ENCODE measurements at places on chromosomes 2 and 18. TPM values are rescaled to one million over a fixed set of nuclear protein-coding genes. Genes with fewer than 3 reads are reported as not detected.
A peak's percentile ranks its signal among the peaks of the same experiment; 100 is the strongest.

Gene CHST9
- total RNA-seq, result not detected

Gene C18orf54
- 8.5 TPM for total RNA-seq

DNA sequence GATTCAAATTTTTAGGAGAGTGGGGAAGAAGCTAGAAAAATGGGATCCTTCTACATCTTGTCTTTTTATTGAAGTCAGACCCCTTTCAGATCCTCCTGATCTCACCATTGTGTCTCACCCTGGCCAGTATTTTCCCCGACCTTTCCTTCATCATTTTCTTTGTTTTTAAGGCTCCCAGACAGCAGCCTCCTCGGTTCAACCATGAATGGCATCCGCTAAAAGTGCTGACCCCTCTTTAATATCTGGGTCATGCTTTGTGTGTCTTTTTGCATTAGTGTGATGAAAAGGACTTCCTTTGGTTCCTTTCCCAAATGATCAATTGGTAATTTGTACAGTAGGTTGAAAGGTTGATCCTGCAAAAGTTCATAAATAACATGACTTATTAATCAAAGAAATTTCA lies 26.7 kb upstream of the THOC1 start:
- no peak for DNase-seq

Gene RSAD2
- total RNA-seq, result 105 TPM

GRCh38 chr18:4806331-4806730 lies 351.2 kb upstream of the DLGAP1 start:
- DNase-seq, result no peak

DNA sequence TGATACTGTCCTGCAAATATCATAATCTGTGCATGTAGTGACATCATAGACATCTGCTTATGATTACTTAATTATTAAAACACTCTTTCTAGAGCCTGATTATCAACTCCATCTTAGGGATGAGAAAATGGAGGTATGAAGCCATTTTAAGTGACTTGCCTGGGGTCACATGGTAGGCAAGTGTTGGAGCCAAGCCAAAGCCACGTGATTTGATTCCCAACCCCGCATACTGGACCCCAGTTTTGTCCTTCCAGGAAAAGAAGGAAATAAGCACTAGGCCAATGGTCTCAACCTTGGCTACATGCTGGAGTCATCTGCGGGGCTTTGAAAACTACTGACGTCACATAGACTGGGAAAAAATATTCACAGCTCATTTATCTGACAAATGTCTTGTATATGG lies 19.6 kb upstream of the SEH1L start:
- no peak for DNase-seq

- no peak for DNase-seq
Measured at GRCh38 chr18:29459972-29460371, 1283.0 kb upstream of the CDH2 start.

GRCh38 chr18:10736984-10737383 lies 211.2 kb downstream of the NAPG start:
- no peak for DNase-seq

DNA sequence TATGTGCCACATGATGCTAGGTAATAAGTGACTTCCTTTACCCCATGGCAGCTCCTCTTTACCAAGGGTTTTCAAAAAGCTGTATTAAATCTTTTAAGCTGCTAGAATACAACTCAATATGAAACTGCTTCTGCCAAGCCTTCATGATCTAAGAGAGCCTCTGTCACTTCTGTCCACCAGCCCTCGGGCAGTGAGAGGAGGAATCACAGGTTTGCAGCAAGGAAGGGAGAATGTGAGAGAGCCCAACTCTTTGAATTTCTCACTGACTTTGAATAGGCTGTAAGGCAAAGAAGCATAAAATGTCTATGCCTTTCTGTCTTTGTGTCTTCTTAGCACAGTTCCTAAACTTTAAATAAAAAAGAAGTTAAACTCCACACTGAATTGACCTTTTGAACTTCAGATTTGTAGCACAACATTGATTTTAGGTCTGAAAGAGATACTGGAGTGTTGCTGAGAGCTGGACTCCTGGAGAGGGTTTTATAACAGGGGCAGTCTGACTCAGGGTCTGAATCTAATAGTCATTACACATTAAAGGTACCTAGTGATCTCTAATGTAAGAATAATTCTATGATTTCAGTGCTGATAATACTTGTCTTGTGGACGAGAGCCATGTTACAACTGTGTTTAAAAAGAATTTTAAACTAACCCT lies 48.1 kb upstream of the SATB2 start:
- DNase-seq, result no peak

GRCh38 chr2:79855264-79856006 lies 342.6 kb downstream of the CTNNA2 start:
- no peak for DNase-seq

Gene NYAP2
- not detected for total RNA-seq

Gene REG1B
- not detected for total RNA-seq

DNA sequence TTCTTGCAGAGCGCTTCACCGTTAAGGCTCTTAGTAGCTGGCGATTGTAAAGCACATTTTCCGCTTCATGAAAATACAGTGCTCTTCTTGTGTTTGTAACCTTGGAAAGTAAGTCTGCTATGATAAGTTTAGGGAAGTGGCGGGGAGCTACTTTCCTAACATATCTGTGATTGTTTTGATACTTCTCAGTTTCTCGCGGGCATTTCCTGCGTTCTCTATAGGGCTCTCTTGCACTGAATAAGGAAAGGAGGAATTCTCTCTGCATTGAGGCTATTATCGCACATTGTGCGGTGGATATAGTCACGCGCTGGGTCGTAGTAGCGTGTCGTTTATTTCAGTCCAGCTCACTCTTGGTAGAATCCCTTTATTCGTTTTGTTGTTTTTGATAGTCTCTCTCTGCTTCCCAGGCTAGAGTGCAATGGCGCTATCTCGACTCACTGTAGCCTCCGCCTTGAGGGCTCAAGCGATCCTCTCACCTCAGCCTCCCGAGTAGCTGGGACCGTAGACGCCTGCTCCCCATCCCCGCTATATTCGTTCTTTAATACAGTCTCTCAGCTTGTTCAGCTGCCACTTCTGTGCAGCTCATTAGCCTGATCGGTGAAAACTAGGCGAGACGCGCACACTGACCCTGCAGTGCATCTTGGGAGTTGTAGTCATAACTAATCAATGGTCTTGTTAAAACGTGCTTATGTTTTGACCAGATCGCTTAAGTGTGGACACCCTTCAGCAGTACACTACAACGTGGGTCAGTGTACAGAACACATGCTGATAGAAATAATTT lies 1.0 kb upstream of the PPP4R3B start:
- peak; percentile 55 for DNase-seq

Gene DYNAP
- total RNA-seq, result not detected

DNA sequence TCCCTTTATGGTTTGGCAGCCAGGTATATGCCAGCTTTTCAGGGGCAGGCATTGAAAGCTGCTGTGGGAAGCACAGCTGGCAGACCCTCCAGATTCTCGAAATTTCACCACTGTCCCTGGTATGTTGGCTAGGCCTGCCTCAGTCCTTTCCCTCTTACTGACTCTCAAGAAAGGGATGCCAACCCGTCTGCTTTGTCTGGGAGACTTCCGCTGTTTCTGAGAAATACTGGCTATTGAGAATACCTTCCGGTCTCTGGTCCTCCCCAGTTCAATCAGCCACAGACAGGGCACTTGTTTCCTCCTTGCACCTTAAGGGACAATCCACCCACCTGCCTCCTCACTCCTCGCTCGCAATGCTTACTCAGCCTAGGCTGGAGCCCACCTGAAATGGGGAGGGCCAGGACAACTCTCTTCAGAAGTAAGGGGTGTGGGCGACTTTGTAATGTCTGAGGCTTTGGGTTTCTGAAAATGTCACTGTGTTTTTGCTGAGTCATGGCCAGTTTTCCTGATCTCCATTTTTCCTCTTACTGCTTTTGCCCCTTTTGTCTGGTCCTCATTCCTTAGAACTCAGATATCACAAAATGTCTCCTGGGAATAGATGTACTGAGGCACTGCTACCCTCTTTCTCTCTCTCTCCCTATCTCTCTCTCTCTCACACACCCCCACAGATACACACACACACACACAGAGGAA lies 571.1 kb downstream of the TNS1 start:
- no peak for DNase-seq

Gene EPB41L3
- 1.9 TPM for total RNA-seq

GRCh38 chr2:216622526-216622925 lies 10.7 kb upstream of the IGFBP2 start:
- DNase-seq, result no peak

- no peak for DNase-seq
Measured at GRCh38 chr18:58367425-58368140, 261.3 kb downstream of the ALPK2 start.

- peak; percentile 29 for DNase-seq
Measured at GRCh38 chr2:240233885-240234502, 93.5 kb upstream of the OTOS start.

DNA sequence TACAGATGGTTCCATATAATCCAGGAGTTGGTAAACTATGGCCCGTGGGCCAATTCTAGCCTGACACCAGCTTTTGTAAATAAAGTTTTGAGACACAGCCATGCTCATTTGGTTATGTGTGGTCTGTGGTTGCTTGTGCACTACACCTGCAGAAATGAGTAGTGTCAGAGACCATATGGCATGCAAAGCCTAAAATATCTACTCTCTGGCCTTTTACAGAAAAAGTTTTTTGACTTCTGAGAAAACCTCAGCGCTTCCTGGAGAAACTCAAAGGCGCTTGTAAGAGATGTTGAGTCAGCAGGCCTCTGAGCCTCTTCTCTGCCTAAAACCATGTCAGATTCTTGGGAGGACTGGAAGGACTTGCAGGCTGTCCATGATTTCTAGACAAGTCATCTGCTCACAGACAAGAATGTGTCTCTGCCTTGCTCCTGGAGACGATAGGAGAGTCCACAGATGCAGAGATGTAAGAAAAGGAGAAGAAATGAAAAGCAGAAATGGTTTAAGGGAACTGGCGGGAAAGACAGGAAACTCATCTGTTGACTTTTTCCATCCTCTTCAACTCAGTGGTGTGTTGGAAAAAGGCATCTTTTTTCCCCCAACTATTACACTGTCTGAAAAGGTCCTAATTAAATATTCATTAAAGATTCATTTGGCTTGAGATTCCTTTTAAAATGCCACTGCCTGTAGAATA lies 5.2 kb downstream of the TTC39C start:
- DNase-seq, result no peak

DNA sequence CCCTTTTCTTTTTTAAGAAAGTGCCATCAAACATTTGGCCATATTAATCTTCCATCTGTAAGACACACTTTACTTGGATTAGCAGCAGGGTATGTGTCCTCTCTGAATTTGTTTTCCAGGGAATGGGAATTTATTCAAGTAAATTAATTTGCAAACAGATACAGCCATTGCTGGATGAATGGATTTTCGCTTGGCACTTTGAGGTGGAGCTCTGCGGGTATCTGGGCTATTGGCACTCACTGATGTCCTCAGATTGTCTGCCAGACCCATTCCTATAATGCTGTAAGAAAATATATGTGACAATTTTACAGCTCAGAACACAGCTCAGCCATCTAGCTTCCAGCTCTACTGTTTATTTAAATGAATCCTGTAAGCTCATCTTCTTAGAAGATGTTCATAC lies 201.2 kb upstream of the CDH20 start:
- no peak for DNase-seq

Gene MPHOSPH10
- 37.2 TPM for total RNA-seq

- DNase-seq, result no peak
Measured at GRCh38 chr2:71559828-71560637, 106.7 kb downstream of the DYSF start.

Gene RIT2
- not detected for total RNA-seq

DNA sequence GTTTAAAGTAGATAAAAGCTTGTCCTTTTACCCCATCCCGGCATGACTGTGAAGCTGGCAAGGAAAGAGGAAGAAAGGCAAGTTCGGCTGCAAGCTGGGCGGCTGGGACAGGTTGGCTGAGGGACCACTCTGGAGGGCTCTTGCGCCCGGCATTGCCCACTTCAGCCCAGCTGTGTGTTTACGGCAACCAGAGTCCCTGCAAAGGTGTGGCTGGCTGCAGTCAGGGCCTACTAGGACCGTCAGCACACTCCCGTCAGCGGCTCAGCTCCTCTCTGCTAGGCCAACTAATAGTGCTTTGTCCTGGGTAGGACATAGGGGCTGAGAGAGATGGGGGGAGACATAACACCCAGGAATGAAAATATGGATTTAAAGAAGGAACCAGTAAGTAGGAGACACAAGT lies 11.7 kb upstream of the SAP130 start:
- no peak for DNase-seq

GRCh38 chr18:78772360-78773302 lies 207.0 kb upstream of the SALL3 start:
- DNase-seq, result no peak

DNA sequence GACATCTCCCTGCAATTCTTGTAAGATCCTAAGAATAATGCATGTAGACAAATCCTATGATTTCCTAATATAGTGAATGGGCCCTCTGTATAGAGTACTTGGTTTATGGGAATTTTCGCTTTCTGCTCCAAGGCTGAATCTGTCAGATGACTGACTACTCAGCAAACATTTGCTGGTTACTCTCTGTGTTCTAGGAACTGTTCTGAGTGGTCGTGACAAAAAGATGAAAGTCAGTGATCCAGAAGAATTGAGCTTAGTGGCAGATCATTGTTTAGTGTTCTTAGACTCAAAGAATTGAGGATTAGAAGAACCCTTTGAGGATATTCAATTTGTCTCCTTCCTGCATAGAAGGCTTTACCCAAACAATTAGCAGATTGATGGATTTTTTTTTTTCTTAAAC lies 10.0 kb downstream of the XRCC5 start:
- no peak for DNase-seq

DNA sequence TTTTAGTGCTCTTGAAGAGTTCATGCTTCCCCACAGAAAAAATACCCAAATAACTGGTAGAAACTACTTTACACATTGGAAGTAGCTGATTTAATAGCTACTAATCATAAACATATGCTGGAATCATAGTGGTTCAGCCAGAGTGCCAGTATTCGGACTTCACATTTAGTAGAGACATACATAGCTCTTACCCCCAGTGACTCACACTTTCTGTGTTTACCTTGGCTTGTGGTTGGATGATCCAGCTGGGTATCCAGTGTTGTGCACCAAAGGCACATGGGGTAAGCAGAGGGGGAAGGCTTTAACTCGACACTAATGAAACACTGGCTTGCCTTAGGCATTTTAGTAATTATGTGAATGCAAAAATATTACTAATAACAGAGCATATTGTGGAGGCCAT lies 18.1 kb downstream of the ARHGAP28 start:
- DNase-seq, result no peak

- DNase-seq, result no peak
Measured at GRCh38 chr2:102027036-102027980, 35.5 kb downstream of the IL1R2 start.

GRCh38 chr2:236793023-236794011 lies 223.7 kb downstream of the ACKR3 start:
- DNase-seq, result no peak

DNA sequence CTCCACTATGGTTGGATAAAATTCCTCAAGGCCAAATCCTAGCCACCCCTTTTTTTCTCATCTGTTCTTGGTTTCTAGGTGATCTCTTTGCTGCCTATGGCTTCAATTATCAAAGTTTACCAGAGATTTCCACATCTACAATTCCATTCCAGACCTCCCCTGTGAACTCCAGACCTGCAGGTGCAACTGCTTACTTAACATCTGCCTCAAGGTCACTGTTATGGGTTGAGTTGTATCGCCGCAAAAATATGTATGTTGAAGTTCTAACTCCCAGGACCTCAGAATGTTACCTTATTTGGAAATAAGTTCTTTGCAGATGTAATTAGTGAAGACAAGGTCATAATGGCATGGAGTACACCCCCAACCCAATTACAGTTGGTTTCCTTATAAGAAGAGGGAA lies 60.4 kb upstream of the SOS1 start:
- DNase-seq, result no peak

Data from activated naive CD8-positive, alpha-beta T cell treated with anti-CD3 and anti-CD28 coated beads, Interleukin-2, amount 10 ng/mL, durations not matched to agents 7 days and 5 days (primary cell).